DMS153 (cell line): ENCODE measurements at places on chromosomes 11 and 22.

GRCh38 chr11:124961972-124962609, 8.1 kb downstream of the CCDC15 start:
- DNase-seq: peak; percentile 18

DNA sequence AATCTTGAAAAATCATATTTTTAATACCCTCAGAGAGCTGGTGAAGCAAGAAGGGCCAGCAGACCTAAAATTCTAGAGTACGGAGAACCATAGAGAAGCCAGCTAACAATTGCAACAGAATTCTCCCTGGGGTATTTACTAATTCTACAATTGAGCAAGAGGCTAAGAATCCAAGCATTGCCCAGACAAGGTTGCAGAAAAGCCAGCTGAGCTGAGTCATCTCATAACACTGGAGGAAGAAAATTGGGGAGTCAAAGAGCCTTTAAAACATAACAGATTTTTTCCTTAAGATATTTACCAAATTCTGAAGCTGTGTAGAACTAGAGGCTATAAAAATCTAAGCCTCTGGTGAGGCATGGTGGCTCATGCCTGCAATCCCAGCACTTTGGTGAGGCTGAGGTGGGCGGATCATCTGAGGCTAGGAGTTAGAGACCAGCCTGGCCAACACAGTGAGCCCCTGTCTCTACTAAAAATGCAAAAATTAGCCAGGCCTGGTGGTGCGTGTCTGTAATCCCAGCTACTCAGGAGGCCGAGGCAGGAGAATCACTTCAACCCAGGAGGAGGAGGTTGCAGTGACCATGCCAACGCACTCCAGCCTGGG, 13.6 kb upstream of the TMEM216 start:
- no peak for DNase-seq

- peak; percentile 2 for DNase-seq
These were observed 84.0 kb upstream of the RCN1 start for GRCh38 chr11:32006799-32007388.

DNA sequence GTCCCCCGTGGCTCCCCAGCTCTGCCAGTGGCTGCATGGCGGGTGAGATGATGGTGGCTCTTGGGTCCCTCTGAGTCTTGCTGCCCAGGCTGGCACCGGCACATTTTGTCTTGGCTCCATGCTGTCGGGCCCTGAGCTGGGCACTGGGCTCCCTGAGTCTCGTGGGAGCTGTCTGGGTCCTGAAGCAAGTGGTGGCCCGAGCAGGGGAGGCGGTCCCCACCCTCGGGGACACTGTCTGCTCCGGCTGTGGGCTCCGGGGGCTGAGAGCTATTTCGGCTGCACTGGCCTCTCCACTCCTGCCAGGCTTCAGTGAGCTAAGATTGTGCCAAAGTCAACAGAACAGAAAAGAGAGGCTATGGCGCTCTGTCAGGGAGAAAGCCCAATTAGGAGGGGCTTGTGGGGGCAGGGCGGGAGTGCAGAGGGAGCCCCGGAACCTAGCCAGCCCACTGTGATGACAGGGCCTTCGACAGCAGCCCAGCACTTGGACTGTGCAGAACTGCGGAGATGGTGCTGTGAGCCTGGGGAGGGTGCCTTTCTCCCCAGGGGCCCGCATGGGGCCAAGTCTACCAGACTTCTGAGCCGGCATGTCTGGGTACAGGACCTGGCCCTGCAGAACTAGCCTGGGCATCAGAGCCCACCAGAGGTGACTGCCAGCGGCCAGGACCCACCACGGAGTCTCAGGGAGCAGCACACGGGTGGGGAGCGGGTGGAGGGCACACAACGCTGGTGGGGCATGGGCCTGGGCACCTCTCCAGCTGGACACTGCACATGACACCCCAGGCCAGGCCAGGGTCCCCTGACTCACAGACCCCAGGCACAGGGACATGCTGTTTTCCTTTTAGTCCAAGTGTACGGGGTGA, 38.0 kb downstream of the RTN4R start:
- no peak for DNase-seq

DNA sequence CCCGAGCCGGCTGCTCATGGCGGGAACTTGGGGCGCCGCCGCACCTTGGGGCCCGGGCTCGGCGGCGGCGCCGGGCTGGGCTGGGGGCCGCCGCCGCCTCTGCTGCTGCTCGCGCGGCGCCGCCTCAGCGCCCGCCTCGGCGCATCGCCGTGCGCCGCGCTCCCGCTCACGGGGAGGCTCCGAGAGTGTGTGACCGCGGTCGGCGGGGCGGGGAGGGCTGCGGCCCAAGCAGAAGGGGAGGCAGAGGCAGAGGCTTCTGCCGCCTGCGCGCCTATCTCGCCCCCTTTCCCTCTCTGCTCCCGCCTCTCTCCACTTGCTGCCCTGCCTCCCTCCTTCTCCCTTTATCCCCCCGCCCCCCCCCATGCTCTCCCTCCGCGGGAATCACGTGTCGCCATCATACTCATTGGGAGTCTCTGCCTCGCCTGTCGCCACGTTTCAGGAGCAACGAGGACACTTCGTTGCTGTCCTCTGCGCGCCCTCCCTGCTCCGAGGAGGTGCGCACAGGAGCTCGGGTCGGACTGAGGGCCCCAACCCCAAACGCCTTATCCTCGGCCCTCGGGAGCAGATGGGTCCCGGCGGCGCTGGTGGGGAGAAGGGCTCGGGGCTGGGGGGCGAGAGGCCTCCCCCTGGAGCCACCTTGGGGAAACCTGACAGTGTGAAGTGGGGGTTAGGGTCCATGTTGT, at the start of gene GUCY1A2:
Gene GUCY1A2, minus strand, starts transcription at position 258 of the 683 bp plus-strand sequence. CDS start 421 bp downstream, outside the sequence.
- DNase-seq: no peak

GRCh38 chr22:50673231-50674129, 857 bp downstream of the SHANK3 start:
- DNase-seq: no peak

DNA sequence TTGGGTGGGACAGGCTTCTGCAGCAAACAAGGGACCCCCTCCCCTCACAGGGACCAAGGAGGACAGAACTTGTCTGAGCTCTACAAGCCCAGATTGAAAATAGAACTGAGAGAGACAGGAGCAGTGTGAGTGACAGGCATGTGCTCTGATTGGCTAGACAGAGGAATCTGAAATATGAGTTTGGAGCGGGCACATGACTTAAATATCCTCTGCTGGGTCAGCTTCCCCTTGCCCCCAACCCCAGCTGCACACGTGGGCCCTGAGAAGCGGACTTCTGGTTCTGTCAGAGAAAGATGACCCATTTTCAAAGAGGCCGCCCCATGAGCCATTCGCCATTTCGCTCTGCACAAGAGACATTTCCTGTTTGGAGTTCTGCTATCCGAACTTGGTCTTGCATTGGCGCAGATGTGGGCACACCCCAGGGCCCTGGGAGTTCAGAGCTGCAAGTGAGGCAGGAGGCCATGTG, 5.3 kb downstream of the TUBA8 start:
- no peak for DNase-seq

DNA sequence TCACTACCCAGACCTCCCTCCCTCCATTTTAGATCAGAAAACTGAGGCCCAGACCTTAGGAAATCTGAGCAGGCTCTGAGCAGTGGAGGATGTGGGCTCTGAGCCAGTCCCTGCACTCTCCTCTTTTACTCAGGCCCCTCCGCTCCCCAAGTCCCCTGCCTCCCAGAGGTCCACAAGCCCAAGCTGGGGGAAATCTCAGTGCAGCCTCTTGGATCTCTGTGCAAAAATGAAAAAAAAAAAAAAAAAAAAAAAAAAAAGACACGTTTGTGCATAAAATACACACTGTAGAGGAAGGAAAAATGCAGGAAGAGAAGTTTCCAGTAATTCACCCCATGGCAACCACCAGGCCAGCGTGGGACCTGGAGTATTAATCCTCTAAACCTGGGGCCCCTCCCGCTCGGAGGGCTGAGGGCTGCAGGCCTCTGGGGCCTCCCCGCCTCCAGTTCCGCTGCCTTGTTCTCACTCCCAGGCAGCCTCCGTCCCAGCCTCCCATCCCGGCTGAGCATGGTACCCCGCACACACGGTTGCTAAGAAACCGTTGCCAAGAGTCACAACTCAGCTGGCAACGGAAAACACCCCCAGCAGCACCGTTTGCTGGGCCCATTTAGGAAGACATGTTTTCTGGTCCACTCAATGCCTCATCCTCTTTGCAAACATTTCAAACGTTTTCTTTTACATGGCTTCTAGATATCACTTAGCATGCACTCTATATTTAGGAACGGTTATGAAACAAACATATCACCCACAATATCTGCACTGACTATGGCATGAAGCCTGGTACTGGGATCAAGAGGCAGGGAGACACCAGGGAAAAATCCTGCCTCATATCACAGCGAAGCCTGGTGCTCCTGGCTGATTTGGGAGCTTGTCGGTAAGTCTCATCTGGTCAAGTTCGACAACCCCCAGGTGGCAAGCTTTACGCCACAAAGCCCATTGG, 227.5 kb downstream of the CTTN start:
- peak; percentile 50 for DNase-seq

DNA sequence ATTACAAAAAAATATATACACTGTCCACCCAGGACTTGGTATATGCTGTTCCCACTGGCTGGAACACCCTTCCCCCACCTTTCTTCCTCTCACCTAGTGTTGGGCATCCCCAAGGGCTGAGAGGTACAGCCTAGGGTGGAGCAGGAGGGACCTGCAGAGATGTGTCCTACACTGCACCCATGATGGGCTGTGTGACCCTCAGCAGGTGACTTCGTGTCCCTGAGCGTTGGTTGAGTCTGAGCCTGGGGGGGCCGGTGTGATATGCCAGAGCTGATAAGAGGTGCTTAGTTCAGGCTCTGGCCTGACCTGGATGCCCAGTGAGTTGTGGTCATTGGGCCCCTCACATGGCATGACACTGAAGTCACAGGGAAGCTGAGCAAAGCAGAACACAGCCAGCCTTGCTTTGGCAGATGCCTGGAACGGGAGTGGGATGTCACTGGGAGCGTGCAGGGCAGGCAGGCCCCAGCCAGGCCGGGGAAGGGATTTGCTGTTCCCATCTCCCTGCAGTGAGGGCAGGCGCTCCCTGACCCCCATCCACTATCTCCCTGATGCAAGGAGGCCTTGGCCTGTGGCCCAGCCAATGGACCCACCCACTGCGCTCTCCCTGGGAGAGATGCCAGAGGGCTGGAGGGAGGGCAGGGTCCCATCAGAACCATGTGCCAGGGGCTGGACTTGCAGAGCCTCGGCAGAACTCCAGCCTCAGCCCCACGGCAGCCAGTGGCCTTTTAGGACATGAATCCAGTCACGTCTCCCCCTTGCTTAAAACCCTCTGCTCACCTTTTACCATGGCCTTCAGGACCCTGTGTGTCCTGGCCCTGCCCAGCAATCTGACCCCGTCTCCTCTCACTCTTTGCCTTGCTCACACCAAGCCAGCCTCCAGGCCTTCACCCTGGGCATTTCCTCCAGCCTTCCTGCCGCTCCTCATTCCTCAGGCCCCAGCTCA, 138.9 kb downstream of the MN1 start:
- DNase-seq: no peak

DNA sequence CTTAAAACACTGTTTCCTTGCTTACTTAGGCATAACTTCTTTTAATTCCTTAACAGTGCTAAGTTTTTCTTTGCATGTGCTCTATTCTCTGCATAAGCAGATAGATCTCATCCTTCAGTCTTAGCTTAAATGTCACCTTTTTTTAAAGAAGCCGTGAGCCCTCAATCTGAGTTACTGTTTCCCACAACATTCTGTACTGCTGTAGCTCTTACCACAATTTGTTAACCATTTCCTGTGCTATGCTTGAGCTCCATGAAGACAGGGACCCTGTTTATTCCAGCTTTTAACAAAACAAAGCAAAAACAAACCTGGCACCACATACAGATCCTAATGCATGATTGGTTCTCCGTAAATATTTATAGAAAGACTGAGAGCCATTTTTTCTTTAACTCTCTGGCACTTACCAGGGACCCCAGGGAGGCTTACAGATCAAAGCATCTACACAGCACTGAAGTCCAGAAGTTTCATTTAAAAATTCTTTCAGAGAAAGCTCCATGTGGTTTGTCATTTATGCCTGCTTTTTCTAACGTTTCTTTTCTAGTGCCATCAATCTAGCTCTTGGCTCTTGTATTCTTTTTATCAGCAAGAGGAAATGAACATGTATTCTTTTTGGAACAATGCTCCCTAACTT, 74.9 kb downstream of the DYNC2H1 start:
- no peak for DNase-seq

DNA sequence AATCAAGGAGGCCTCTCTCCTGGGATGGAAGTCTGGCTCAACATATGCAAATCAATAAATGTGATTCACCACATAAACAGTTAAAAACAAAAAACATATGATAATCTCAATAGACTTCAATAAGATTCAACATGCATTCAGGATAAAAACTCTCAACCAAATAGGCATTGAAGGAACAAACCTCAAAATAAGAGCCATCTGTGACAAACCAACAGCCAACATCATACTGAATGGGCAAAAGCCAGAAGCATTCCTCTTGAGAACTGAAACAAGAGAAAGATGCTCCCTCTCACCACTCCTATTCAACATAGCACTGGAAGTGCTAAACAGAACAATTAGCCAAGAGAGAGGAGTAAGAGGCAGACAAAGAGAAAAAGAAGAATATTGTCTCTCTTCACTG, 54.0 kb upstream of the SEZ6L start:
- DNase-seq: no peak

DNA sequence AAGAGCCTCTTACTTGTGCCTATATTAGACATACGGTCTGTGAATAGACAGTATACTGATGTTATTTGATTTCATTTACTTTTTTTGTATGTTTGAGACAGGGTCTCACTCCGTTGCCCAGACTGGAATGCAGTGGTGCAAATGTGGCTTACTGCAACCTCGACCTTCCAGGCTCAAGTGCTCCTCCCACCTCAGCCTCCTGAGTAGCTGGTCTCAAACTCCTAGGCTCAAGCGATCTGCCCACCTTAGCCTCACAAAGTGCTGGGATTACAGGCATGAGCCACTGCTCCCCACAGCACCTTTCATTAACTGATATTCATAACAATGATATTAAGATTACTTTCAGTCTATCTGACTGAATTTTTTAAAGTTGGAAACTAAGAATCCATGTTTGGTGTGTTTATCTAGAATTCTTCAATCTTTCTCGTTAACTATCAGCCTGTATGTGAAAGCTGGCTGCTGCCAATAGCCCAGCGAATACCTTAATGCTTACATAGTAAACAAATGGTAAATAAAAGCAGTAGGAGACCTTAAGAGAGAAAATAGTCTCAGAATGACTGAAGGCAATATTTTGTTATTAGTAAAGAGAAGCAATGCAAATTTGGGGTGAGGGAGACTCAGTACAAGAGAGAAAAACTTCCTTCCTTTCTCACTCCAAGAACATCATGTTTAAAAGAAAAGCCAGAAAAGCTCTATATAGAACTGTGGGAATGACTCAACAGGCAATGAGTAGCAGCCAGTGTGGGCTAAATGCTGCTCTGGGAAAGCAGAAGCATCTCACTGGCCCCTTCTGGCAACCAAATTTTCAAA, 101.9 kb downstream of the MRTFA start:
- no peak for DNase-seq

DNA sequence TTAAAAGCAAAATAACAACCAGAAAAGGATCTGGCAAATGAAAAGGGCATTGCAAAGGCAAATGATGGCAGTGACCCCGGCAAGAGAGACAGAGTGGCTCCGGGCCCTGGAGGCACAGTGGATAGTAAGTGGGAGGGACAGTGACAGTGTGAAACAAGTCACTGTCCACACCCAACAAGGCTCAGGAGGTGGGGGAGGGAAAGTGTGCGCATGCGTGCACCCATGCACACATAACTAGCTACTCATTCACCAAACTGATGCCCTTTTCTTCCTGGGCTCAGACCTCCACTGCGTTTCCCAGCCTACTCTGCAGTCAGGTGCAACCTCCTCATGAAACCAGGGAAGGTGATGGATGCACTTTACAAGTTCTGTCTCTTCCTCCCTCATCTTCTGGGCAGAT, 108.4 kb downstream of the SHANK2 start:
- no peak for DNase-seq
